ENCODE measurements at places on chromosomes 12 and 14.

DNA sequence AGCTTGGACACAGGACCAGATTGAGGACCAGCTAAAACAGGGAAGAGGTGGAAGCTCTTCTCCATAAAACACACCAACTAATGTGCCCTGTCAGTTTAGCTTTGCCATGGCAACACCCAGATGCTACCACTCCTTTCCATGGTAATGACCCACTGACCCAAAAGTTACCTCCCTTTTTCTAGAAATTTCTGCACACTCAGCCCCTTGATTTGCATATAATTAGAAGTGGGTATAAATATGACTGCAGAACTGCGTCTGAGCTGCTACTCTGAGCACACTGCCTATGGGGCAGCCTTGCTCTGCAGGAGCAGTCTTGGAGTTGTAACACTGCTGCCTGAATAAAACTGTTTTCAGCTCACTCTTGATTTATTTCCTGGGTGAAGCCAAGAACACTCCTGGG, 3.2 kb upstream of the TDG start:
- no peak for DNase-seq

GRCh38 chr14:81476816-81477215, 56.8 kb downstream of the SEL1L start:
- DNase-seq = no peak

GRCh38 chr12:46184798-46185595, 83.8 kb downstream of the SLC38A1 start:
- DNase-seq = no peak

GRCh38 chr12:131088701-131089530, 135.2 kb downstream of the ADGRD1 start:
- DNase-seq = no peak

DNA sequence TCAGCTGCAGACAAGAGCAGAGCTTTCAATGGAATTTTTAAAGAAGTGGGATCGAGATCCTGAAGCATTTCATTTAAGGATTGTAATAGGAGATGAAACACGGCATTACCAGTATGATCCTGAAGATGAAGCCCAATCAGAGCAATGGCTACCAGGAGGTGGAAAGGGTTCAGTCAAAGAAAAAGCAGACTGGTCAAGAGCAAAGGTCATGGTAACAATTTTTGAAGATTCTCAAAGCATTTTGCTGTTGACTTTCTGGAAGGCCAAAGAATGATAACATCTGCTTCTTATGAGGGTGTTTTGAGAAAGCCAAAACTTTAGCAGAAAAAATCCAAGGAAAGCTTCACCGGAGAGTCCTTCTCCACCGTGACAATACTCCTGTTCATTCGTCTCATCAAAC, 204.3 kb upstream of the EEA1 start:
- no peak for DNase-seq

- no peak for DNase-seq
These were observed 123.5 kb downstream of the CAPZA3 start for GRCh38 chr12:18861287-18861858.

GRCh38 chr14:24960816-24961215, 89.1 kb downstream of the STXBP6 start:
- no peak for DNase-seq

- DNase-seq = no peak
These were observed 26.7 kb downstream of the ELK3 start for GRCh38 chr12:96220902-96221301.

DNA sequence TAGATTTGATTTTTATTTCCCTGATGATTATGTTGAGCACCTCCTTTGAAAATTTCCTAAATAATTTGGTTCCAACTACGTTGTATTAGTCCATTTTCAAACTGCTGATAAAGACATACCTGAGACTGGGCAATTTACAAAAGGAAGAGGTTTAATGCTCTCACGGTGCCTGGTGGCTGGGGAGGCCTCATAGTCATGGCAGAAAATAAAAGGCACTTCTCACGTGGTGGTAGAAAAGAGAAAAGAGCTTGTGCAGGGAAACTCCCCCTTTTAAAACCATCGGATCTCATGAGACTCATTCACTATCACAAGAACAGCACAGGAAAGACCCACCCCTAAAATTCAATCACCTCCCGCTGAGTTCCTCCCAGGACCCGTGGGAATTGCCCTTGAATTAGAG, 372.3 kb downstream of the RPL10L start:
- no peak for DNase-seq

- DNase-seq = no peak
These were observed 214.2 kb downstream of the CPNE8 start for GRCh38 chr12:38691164-38691563.

GRCh38 chr14:81565441-81566290, 32.0 kb upstream of the SEL1L start:
- no peak for DNase-seq

DNA sequence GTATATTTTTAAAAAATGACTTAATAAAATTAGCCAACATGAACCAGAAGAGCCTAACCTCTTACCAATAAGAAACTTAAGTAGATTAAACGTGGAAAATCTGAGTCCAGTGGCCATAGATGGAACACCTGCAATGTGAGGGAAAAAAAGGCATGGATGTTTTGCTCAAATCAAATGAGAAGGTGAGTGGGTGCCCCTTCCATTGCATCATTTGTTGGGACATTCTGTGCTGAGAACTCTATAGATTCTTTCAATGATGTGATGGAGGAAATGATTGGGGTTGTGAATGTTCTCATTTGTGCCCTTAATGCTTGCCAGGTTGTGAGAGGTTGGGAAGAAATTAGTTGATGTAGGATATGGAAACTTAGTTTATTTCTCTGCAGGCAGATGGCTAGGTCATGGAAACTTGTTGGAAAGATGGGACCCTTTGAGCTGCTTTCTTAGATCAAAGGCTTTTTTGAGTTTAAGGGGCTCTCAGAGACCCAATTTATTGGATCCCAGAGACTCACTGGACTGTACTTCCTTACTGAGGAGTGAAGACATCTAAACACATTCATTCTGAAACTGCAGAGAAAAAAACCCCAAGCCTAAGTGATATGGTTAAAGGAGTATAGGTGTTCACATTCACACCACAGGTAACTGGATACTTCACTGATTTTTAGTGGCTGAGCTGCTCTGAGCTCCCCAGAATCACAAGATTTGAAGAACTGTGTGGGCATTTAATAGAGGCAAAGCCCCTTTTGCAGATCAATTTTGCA, 95.9 kb downstream of the DACT1 start:
- no peak for DNase-seq

DNA sequence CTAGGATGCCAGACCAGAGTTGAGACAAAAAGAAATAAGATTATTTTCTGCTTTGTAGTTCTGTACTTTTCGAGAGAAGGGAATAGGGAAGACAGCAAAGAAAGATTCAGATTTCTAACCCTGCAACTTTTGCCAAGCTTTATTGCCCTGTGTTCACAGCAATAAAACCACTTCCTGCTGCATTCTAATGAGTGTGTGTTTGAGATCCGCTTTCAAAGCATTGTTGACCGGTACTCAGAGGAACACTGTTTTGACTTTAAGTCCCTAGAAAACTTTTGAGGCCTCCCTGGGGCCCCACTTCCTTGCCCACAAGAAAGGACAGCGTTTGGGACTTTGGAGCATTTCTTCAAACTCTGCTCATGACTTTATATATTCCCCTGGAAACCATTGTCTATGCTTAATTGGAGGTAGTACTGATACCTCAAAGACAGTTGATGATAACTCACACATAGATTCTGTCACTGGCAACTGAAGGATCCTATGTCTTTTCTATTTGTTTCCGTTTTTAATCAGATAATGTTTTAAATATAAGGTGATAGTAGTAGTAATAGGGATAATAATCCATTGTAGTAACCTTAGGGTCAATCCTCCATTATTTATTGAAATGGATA, 1.3 kb downstream of the RNASE6 start:
- no peak for DNase-seq

DNA sequence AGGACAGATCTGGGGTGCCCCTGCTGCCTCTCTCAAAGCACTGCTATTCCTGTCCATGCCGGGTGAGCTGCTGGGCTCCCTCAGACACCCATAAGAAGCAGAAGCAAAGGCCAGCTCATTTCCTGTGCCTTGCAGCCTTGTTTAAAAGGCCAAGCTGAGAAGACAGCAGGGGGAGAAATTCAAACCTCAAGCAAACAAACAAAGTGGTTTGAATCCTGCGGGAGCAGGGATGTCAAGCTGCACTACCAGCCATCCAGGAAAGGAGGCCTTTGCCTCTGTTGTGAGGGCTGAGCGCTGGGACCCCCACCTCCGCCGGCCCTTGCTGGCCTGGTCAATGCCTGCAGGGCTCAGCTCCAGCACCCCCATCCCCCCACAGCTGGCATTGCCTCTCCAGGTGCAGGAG, 176.5 kb downstream of the PIWIL1 start:
- DNase-seq = no peak

DNA sequence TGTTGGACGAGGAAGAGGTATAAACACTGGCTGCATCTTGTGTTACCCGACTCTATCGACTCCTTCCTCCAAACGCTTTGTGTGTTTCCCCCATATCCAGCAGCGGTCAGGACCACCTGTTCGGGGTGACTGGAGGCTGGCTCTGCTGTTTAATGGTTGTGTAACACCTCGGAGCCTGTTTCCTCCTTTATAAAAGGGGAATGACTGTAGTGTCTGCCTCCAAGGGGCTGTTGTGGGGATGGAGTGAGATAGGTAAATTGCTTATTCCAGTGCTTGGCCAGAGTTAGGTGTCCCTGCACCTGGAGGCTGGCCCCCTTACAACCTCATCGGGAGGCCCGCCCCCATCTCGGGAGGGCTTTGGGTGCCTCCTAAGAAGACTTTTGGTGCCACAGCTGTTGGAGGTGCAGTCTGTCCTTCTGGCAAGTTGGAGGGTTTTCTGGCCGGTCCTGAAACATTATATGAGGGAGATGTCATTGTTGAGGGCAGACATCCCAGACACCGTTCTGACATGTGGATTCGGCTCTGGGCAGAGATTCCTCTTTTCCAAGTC, 1.1 kb downstream of the MLXIP start:
- DNase-seq = no peak

DNA sequence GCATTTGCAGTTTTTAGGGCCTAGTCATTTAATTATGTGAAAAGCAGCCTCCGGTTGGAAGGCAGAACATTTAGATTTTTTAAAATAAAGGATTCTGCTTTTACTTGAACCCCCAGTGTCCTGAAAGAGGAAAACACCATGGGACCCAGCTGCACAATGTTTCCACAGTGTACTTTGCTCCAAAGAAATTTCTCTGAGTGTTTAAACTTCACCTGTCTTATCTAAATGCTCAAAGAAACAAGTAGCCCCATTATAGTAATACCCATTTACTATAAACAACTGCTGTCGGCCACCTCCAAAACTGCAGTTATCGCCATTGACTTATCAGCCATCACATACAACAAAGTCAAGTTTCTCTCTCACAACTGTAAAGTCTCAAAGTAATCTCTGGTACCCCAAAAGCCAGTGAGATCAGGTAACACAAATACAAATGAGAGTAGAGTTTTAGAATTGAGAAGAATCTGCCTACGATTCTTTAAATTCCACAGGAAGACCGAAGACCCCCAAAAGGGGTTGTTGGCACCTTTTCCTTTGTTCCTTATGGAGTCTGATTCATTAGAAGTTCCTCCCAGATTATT, 205.2 kb downstream of the NUBPL start:
- DNase-seq = no peak

DNA sequence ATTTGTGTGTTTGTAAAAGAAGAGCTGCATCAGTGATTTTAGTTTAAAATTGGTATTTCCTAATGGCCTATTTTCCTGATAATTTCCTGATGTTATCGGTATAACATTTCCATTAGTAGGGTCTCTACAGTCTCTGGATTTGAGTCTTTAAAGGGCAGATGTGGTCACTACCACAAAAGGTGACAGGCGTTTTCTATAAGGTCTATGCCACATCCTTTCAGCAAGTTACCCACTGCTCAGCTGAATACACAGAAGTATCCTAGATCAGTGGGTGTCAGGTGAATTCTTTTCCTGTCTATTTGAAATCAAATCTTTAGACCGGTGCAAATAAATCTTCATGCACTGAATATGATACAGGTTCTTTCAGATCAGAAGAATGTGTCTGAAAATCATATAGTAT, 90.2 kb downstream of the LIN7A start:
- no peak for DNase-seq

GRCh38 chr12:111163422-111163821, 205.5 kb downstream of the PHETA1 start:
- DNase-seq = no peak

GRCh38 chr12:43291516-43291915, 260.5 kb downstream of the ADAMTS20 start:
- peak; percentile 5 for DNase-seq

- DNase-seq = no peak
These were observed 5.9 kb downstream of the C12orf71 start for GRCh38 chr12:27076468-27076867.

DNA sequence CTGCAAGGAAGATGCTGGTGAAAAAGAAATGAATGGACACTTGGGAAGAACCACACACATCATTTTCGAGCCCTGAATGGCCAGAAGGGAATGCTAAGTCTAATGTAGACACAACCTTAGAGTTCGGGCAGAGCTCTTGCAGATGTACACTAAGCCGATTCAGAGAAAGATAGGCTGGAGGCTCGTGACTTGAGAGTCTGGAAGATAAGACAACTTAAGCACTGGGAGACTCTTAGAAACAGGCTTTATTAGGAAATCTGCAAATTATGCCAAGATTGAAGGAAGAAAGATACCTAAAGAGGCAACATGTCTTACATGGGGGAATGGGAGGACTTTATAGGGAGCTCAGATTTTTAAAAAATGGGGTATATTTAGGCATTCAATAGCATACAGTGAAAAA, 13.5 kb downstream of the TBPL2 start:
- DNase-seq = no peak

- no peak for DNase-seq
These were observed 685 bp upstream of the MYL6B start for GRCh38 chr12:56151672-56152131.

DNA sequence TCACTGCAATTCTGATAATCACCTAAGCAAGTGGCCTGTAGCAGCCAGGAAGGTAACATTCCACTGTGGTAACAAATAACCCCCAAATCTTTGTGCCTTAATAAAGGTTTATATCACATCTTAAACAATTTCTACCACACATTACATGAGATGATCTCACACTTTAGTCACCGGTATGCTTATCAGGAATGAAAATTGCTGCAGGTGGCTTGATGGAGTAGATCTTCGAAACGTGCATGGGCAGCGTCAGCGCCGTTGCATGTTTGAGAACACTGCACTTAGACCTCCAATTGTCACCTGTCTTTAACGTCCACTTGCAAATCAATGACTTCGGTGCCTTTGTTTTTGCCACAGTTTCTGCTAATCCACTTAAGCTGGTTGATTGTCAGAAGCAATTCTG, 477.4 kb downstream of the VRK1 start:
- DNase-seq = no peak

DNA sequence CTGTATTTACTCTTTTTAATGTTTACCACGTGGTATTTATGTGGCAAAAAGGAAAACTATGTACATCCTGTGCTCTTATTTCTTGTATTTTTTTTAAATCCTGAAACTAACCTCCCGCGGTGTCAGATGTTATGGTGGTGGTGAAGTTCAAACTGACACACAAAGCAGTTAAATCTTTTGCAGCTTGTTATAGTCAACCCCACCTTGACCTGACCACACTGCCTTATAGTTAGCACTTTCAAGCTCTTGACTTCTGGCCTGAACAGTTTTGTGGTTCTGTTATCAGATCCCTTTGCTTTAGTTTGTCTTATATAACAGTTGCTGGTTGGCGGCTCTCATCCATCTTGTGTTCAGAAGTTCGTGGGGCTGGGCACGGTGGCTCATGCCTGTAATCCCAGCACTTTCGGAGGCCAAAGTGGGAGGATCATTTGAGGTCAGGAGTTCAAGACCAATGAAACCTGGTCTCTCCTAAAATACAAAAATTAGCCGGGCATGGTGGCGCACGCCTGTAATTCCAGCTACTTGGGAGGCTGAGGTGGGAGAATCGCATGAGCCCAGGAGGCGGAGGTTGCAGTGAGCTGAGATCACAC, 2.1 kb downstream of the UNG start:
- DNase-seq = no peak
